ENCODE measurements at places on chromosomes 2 and 18.
A peak's percentile ranks its signal among the peaks of the same experiment; 100 is the strongest.

- DNase-seq, result no peak
Observed at GRCh38 chr2:120342446-120342845, 3.5 kb upstream of the INHBB start.

- no peak for DNase-seq
Observed at GRCh38 chr2:103179798-103180197, 418.0 kb downstream of the TMEM182 start.

DNA sequence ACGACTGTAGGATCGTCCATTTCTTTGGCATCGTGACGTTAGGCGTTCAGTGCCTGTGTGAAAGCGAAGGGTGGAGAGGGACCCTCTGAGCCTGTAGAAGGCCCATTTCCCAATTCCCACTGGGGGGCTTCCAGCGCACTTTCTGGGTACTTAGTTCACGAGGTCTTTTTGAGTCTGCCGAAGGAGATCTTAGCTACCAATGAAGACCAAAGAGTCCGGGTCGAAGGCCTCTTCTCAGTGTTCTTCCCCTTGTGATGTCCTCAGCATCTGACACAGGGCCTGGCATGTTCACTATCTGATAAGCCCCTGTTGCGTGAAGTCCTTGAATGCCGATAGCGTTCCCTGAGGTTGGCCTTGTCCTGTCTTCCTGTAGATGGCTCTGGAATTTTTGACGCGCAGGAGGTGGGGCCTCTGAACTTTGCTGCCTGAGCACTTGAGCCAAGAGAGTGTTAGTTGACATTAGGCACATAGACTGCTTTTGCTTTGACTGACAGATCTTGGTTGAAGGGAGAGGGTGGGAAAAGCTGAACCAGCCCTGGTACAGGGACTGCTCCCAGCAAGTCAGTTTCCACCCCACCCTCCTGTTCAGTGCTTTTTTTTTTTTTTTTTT lies 52.8 kb downstream of the LDLRAD4 start:
- DNase-seq, result no peak

GRCh38 chr18:45381282-45381681 lies 234.0 kb upstream of the SLC14A2 start:
- DNase-seq, result no peak

DNA sequence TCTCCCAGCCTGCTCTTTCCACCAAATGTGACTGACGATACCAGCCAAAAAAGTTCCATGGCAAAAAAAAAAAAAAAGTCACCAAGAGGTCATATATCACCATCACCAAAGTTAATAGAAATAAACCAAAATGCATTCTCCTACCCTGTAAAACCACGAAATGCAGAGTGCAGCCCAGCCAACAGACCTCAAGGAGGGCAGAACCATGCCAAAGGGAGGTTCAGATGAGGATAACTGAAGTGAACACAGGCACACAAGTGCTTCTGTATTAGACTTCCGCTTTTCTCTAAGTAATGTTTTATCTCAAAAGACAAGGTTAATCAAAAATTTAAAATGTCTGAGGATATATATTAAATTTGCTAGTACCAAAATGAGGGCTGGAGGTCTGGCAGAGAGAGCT lies 5.5 kb downstream of the SERPINE2 start:
- no peak for DNase-seq

DNA sequence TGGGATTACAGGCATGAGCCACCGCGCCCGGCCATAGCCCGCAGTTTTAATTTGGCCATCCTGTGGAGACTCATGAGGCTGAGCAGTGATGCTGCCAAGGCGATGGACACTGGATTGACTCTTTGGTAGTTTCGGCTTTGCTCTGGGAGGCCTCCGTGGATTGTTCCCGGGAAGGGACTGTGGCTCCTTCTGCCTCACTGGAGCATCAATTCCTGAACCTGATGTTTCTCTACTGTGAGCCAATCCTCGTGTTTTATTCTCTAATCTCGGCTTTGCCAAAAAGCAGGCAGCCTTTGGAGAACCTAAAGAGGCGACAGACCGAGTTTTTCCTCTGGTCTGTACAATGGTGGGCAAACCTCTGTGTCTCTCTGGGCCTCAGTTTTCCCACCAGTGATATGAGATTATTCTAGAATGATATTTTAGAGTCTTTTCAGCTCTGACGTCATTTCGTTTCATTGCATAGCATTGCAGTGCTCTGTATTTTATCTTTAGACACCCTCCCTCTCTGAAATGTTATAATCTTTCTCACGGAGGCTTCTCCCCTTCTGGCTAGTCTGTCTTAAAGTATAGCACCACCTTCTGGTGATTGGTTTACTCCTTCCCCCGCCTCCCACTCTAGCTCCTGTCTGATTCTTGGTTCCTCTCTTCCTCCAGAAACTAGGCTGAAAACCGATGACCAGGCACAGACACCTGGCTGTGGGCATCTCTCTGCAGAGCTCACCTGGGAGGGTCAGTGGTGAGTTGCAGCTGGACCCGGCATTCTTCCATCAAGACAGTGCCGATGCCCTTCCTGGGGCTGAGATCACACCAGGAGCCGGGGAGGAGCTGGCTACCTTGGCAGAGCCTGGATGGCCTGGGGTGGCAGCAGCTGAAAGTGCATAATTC lies 341.3 kb downstream of the MYCN start:
- no peak for DNase-seq

GRCh38 chr2:145723872-145724271 lies 1204.0 kb upstream of the ZEB2 start:
- no peak for DNase-seq

- no peak for DNase-seq
Observed at GRCh38 chr2:169260246-169260645, 102.1 kb downstream of the LRP2 start.

GRCh38 chr18:362311-363290 lies 94.8 kb upstream of the THOC1 start:
- DNase-seq, result peak; percentile 83

DNA sequence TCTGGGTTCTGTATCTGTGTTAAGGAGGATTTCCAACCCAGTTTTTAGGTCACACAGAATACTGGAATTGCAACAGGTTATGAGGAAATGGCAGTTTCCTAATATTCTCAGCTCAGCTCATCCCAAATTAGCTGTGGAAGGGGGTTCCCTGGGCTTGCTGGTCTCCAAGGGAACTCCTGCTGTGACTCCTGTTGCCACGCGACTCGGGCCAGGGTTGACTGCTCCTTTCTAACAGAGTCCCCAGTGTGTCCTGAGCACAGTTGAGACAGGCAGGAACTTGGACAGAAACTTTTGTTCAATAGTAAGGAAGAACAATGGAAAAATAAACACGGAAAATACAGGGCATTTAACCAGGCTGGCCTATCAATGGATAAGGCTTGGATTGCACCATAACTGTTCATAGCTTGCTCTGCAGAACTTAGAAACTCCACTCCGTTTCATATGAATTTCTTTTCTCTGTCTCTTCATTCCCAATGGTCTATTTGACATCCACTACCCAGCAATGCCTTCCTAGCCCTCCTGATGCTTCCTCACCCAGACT lies 3.8 kb upstream of the ROCK2 start:
- DNase-seq, result no peak

DNA sequence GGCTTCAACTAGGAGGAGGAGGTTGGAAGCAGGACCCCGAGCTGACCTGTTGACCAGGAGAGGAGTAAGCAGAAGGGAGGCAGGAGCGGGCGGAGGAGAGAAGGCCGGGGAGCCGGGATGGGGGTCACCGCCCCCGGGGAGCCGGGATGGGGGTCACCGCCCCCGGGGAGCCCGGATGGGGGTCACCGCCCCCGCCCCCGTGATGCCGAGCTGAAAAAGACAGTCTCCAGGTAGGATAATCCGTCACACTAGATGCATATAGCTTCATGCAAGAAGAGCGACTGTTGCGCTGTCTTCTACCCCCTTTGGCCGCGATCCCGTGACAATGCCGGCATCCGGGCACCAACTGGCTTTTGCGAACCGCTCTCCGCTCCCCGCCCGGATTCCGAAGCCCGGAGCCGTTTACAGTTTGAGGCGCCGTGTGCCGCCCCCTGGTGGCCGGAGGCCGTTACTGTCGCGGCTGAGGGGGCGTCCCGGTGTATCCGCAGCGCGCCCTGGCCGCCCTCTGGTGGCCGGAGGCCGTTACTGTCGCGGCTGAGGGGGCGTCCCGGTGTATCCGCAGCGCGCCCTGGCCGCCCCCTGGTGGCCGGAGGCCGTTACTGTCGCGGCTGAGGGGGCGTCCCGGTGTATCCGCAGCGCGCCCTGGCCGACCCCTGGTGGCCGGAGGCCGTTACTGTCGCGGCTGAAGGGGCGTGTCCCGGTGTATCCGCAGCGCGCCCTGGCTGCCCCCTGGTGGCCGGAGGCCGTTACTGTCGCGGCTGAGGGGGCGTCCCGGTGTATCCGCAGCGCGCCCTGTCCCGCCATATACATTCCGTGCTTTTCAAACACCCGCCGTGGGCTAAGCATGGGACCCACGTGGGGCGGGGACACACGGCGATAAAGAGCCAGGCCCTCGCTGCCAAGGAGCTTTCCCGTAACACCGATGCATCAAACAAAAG lies 89.6 kb downstream of the ACTR3 start:
- DNase-seq, result no peak

- no peak for DNase-seq
Observed at GRCh38 chr2:154952346-154952980, 254.0 kb downstream of the KCNJ3 start.

DNA sequence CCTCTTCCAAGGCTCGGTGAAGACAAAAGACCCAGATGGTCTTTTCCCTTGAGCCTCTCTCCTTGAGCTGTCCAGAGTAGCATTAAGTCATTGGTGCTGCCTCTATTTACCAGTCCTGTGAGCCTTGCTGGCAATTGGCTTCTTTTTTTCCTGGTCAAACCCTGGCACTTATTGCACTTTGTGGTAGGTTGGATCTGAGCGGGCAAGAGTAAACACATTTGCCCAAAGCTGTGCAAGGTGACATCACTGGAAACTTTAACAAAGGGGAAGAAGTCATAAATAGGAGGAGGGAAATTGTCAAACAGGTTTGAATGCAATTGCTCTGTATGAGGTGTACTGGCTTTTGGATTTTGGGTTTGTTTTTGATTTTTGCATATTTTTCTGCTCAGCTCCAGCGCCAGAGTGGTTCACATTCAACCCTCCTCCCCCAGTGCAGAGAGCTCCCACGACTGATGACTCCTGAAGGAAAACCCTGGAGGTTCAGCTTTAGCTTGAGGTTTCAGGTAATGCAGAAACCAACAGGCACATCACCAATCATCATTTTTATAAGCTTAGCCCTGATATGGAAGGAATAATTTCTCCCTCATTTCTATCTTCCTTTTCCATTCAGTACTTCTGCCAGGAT lies 8.3 kb downstream of the KCNE4 start:
- DNase-seq, result no peak

GRCh38 chr18:21463718-21464117 lies 136.8 kb downstream of the ESCO1 start:
- no peak for DNase-seq

DNA sequence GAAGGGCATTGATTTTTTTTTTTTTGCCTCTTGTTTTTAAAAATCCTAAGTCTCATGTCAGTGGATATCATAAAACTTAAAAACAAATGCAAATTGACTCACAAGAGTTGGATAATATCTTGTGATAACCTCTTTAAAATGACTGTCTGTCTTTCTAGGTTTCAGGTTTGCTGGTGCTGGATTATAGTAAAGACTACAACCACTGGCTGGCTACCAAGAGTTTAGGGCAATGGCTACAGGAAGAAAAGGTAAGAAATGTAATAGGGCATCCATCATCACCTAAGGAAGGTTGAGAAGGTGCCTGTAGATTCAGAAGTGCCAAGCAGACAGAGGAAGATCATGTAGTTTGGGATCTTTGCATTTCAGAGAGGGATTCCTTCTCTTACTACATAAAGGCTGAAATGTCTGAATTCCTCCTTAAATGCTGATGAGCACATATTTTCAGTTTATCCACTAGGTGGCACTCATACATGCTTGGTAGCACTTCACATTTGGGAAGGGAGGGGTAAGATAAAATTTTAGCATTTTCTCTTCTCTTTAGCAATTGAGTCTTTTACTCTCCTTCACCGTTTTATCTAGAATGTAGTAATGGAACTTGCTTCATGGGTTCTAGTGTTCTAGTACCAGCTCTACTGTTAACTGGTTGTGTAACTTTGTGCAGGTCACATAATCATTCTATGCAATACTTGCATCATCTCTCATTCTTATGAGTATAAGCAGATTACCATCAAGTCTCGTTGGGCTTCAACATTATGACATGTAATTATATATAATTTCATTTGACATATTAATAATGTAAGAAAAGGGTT lies 21.1 kb downstream of the CPS1 start:
- DNase-seq, result peak; percentile 10

- DNase-seq, result no peak
Observed at GRCh38 chr18:35491700-35492077, 6.1 kb downstream of the INO80C start.

DNA sequence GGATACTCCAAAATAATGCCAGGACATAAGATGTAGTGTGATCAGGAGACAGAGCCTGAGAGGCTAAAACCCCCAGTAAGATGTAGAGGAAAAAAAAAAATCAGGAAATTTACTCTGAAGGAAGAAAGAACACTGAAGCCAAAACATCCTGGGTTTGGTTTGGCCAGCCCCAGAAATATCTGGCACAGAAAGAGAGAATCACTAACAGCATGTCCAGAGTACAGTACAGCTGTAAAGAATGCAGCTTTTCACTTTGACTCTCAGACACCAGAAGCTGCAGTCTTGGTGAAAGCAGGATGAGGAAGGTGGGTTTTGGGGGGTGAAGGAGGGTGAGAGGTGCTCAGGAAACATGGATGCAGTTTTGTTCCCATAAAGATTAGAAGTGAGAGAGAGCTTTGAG lies 1577.7 kb upstream of the ACVR2A start:
- no peak for DNase-seq

GRCh38 chr2:33277002-33277426 lies 199.4 kb upstream of the RASGRP3 start:
- no peak for DNase-seq

- DNase-seq, result no peak
Observed at GRCh38 chr2:230496891-230497290, 80.9 kb downstream of the SP100 start.

DNA sequence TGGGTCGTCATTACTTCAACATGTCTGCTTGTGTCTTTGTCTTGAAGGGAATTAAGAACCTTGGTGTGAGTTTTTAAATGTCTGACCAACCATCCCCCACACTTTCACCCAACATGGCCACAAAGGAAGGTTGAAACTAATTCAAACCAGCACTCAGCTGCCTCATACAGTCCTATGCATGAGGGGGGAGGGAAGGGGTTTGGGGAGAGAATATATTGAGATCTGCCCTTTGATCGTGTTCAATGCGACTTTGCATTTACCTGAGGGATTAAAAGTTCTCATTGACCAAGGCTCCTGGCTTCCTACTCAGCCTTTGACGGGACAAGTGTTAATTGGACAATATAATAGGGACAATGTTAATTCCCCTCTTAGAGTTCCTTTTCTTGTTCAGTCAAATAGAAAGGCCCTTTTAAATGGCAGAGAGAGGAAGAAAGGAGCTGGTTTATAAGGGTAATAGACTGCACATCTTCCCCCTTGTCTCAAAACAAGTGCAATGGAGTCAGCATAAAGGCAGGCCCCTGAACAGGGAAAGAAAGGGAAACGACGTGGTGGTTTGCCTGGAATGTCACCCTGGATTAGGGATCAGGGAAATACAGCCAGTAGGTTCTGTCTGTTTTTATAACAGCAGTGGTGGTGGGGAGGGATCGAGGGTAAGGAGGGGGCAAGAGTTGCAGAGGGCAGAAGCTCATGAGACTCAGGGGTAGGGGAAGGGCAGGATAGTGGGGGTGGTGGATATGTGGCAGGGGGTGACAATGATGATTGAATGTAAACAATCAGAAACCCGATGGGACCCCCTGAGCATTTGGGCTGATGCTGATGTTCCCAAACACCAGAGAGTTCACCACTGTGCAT lies 198.7 kb downstream of the MYCN start:
- no peak for DNase-seq

GRCh38 chr2:29765721-29766120 lies 155.7 kb downstream of the ALK start:
- DNase-seq, result no peak

- no peak for DNase-seq
Observed at GRCh38 chr2:1856475-1856874, 112.2 kb upstream of the PXDN start.

- no peak for DNase-seq
Observed at GRCh38 chr2:18703555-18703954, 114.2 kb upstream of the NT5C1B start.
